ENCODE measurements at places on chromosomes 5 and 9.
A peak's percentile ranks its signal among the peaks of the same experiment; 100 is the strongest.

DNA sequence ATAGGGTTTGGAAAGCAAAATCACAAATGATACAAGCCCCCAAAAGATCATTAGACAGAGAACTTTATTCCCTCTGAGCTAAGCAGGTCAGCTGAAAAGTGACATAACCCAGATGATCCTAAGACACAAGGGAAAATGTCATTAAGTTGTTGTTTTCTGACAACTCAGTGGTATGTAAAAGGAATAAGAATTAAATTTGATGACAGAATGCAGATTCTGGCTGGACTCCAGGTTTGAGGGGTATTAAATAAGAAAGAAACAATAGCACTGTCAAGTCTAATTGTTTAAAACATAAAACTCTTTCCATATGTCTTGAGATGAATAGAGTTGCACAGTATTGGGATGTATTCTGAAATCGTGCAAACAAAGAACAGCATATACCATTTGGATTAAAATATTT is 429.9 kb downstream of the CAAP1 start:
- DNase-seq = no peak

GRCh38 chr5:54109626-54110330 is 200.6 kb downstream of the ARL15 start:
- no peak for DNase-seq

GRCh38 chr9:123069010-123069481 is 35.6 kb downstream of the GPR21 start:
- no peak for DNase-seq

DNA sequence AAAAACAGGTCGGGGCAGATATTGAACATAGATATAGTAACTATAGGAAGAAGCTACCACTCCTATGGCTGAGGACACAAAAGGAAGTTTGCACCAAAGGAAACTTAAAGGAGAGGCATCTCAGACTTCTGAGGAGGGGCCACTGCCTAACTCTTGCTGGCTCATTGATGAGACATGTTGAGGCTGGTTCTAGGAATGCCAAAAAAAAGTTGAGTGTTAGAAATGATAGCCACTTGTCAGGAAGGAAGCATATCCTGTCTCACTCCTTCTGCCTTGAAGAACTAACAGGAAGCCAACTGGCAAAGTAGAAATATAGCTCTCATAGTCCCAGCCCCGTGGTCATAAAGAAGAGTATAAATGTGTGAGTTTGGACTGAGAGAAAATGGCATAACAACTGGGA is 23.3 kb upstream of the STOM start:
- DNase-seq = peak; percentile 68

DNA sequence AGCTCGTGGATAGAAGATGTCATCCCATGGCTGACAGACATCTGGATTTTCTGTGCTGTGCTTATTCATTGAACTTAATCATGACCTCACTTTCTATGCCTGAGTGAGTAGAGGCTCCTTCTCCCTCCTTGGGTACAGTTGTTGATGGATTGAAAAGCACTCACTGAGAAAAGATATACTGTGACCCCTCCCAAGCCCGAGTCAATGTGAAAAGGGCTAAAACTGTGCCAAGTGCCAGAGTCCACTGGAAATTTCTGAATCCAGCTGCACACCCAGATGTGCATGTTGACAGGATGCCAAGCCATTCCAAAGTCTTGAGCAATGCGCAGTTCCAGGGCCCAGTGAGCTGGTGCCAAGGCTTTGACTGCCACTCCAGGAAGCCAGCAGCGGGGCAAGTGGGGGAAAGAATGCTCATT is 473.0 kb downstream of the NTRK2 start:
- no peak for DNase-seq

DNA sequence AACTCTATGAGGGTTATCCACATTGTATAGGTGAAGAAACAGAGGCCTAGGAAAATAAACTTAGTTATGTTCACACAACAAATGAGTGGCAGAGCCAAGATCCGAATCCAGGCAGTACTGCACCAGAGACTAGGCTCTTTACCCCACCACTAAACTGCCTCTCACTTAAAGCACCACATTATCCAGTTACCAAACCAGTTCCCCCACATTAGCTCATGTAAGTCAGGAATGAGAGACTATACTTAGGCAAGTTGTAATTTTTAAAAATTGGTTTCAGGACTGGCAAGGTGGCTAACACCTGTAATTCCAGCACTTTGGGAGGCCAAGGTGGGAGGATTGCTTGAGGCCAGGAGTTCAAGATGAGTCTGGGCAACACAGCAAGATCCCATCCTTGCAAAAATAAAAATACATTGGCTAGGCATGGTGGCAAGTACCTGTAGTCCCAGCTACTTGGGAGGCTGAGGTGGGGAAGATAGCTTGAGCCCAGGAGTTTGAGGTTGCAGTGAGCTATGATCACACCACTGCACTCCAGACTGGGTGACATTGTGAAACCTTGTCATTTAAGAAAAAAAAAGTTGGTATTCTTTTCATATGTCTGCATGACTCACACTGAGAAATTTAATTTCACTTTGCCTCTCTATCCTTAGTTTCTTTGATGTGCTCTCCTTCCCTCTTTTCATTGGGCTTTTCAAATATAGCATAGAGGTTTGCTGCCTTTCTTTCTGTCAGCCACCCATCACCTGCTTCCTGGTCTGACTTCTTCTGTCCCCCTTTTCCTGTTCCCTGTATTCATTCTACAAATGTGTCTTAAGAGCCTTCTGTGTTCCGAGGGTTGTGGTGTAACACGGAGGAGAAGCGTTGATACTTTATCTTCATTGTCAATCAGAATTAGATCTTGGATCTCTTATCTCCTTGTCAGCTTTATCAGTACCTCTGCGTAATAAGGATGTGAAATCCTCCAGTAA is 64.7 kb downstream of the ERMP1 start:
- DNase-seq = no peak

GRCh38 chr5:72064801-72065570 is 42.3 kb upstream of the MAP1B start:
- DNase-seq = no peak

DNA sequence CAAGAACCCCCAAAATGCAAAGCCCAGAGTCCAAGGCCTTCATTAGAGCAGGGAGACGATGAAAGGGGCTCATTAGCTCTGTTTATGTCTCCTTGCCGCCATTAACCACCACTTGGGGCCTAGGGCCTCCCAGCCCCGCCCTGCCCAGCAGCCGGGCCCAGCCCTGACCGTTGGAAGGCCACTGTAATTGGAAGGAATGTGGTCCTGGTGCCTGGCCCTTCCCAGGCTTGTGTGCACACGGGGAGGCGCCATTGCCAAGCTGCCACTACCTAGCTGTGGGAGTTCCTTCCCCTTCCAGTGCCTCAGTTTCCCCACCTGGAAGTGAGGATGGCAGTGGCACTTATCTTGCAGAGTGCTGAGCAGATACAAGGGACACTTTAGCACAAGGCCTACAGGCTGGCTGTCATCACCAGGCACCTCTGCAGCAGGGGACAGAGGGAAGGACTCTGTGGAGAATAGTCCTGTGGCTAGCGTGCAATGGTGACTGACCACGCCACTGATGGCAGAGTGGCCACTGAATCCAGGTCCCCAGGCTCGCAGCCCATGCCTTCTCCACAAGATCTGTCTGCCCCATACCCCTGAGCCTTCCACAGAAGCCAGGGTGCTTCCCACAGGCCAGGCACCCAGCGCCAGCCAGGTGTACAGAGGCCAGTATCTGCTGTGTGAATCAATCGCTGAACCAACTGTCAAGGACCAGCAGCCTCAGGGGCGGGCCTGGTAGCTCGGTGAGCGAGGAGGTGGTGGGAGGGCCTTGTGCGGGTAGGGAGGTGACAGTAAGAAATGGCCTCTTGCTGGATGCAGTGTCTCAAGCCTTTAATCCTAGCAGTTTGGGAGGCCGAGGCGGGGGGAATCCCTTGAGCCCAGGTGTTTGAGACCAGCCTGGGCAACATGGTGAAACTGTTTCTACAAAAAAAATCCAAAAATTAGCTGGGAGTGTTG is 20.8 kb downstream of the GBGT1 start:
- DNase-seq = no peak

GRCh38 chr9:88180081-88180765 is 41.9 kb upstream of the SPATA31C2 start:
- no peak for DNase-seq

- no peak for DNase-seq
Observed at GRCh38 chr9:88411471-88411870, 23.2 kb downstream of the SPIN1 start.

DNA sequence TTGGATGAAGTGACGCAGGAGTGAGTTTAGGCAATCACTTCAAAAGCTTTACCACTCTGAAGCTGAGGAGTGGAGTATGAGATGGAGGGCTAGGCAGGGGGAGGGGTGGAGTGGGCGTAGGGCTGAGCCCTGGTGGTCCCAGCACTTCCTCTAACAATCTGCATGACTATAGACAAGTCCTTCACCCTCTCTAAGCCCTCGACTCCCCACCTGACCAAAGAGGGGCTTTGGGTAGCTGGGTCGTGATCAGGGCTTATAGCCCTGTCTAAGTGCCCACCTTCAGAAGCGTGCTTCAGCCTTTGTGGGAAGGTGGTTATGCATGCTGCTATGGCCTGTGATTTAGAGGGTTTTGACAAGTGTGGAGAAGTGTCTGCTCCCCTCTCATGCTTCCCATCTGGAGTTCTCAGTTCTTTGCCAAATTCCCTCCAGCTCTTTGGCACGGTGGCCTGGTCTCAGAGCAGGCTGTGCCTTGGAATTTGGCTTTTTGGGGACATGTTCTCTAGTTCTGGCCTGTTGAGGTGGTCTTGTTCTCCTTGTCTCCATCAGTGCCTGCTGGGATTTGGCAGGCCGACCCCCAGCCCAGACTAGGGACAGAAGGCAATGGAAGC is 53.0 kb downstream of the ACTBL2 start:
- DNase-seq = no peak

DNA sequence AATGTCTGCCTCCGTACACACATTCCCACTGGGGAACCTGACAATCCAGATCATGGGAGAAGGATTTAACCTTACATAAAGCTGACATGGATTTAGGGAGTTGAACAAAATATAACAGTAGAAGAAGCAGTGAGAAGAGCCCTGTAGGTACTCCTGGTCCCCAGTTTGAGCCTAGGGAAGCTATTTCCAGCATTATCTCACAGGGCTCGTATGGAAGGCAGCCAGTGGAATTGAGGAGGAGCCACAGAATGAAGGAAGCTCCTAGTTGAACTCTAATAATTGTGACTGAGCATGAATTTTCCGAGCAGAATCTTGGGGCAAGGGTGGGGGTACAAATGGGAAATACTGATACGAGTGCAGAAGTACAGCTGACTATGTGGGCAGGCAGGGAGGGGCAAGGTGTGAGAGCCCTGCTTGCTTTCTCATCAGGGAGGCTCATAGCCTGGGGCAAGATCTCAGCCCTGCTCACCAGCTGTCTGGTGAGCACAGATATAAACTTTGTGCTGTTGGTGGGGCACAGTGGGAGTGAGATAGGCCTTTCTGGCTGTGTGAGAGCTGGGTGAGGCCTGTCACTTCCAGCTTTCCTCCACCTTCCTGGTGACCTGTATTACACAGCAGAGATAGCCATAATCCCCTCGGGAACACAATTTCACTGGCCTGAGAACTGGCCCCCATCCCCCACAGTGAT is 290.7 kb upstream of the IL12B start:
- DNase-seq = peak; percentile 76

- DNase-seq = no peak
Observed at GRCh38 chr5:81163651-81164050, 69.5 kb upstream of the CKMT2 start.

DNA sequence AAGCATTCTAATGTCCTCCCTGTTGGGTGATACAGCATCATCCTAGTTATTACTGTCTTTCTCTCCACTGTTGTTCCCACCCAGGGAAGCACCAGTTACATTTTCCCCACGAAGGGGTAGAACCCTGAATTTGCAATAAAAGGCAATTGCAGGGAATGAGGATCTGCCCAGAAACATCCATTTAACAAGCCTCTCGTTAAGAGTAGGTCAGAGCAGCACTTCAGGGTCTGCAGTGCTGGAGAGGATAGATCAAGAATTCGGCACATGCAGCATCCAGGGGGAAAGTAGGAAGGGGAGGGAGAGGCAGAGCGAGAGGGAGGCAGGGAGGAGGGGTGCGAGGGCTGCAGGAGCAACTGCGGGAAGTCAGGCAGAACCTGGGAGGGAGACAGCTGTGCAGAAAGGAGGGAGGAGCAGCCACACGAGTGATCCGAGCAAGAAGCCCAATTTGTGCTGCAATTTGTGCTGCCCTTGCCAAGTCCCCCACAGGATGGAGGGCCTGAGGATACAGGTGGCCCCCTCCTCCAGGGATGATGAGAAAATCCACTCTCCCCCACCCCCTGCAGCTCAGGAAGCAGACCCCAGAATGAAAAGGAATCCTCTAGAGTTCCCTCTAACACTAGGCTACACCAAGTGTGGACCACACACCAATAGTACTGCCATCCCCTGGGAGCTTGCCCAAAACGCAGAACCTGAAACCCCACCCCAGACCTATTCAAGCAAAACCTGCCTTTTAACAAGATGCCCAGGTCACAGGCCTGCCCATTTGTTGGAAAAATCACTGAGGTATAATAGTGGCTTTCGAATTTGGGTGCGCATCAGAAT is 62.2 kb downstream of the EPB41L4B start:
- no peak for DNase-seq

DNA sequence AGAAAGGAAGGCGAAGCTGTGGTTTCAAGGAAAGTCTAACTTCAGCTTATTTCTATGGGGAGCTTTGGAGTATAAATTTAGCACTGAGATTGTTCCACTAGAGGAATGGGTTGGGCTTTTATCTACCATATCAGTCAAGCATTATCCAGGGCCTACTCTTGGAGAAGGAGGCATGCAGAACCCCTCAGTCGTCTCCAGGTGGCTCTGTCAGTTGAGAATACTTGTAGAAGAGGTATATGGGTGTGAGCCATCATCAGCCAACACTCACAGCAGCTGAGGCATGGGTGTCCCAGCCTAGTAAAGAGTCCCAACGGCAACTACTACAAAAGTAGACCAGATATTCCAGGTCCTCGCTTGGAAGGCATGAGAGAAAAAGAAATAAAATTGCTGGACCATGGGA is 548.5 kb upstream of the GRAMD2B start:
- DNase-seq = no peak

- no peak for DNase-seq
Observed at GRCh38 chr9:126490214-126490631, 123.5 kb upstream of the LMX1B start.

DNA sequence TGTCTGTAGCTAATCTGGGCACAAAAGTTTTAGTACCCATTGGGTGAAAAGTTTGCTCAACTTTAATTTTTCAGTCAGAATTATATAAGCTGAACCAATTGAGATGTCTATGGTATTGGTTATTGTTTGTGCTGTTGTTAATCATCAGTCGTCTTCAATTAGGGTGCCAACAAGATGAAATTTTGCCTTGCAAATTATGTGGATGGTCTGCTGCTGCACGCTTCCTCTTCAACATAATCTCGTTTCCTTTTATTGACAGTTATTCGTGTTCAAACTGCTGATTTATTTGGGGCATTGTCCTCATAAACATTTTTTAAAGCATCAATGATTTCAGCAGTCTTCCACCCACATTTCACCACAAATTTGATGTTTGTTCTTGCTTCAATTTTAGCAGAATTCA is 194.0 kb downstream of the HTR1A start:
- DNase-seq = no peak

- no peak for DNase-seq
Observed at GRCh38 chr9:110440796-110441195, 103.1 kb upstream of the TXNDC8 start.

Measured in hematopoietic multipotent progenitor cell treated with erythropoietin and hydrocortisone succinate and interleukin-3 and kit ligand, for 8 days (in vitro differentiated cells).